ENCODE measurements at places on chromosomes 12 and 14.

GRCh38 chr12:58396239-58396638, 454.9 kb downstream of the ATP23 start:
- DNase-seq, result no peak

DNA sequence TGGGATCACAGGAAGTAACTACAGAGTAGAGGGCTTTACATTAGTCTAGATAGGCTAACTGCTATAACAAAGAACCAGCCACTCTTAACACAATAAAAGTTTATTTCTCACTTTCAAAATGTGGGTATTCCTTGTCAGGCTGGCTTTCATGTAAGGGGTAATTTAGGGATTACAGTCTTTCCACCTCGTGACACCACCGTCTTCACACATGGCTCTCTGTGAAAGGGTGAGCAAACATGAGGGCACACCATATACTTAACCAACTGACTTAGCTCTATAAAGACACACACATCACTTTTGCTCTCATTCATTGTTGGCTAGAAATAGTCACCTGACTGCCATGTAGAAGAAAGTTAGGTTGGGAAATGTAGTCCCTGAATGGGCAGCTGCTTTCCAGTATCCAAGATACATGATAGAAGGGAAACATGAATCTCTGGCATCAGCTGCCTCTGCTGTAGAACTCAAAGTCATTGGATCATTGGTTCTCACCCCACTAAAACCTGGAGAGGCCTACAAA, 66.1 kb upstream of the CRY1 start:
- DNase-seq, result no peak

- no peak for DNase-seq
These were observed 1.6 kb downstream of the ADGRD1 start for GRCh38 chr12:130955238-130955816.

DNA sequence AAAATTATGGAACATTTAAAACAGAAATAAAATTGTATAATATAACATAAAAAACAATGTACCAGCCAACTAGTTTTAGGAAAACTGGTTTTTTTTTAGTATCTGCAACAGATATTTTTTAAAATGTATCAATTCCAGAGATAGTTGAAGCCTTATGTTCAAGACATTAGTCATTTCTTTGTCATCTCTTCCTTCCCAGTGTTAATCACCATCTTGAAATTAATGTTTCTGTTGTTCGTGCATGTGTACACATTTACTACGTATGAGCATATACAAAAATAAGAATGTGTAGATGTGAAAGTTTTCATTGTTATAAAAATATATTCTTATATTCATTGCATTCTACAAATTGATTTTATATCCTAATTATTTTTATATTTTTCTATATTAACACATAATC, 1062.1 kb downstream of the SLC6A15 start:
- peak; percentile 19 for DNase-seq

DNA sequence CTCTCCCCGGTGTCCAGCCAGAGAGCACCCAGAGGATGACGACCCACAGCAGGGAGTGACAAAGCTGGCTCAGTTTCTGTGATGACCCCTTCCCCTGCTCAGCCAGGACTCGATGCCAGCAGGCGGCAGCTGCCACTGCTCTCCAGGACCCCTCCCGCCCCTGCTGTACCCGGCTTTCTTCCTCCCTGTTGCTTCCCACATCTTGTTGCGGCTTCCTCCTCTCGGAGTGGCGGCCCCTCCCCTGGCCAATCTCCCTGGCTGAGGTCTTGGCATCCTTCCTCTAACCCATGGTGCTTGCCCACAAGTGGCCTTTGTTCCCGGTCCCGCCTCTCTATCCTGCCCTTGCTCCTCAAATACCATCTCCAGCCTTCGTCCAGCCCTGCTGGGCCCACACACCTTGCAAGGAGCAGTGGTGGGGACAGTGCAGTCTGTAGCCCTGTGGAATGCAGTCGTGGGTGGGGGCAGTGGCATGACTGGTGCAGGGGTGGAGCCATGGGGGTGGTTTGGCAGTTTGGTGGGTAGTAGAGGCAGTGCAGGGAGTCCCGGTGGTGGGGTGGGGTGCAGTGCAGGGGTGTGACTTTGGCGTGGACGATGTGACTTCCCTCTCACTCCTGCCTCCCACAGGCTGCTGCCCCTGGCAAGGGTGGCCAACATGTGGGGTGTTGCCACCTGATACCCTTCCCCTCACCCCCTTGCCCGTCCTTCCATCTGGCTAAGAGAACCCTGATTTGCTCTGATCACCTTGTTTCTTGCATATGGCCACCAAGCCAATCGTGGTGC, 16.3 kb upstream of the BEGAIN start:
- no peak for DNase-seq

DNA sequence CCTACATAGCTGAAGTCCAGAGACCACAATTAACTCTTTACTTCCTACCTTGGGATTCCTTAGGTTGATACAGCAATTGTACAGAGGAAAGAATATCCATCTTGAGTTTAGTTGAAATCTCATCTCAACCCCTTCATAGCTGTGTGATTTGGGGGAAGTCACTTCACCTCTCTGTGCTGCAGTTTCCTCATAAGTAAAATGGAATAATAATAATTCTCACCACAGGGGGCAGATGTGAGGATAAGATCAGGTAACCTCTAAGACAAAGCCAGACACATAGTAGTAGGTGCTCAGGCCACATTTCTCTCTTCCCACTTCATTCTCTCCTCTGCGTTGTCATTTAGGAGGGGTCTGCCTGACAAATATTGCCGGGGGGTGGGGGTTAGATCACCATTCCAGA, 6.7 kb downstream of the FOXN4 start:
- DNase-seq, result no peak

- DNase-seq, result no peak
These were observed 353.0 kb downstream of the CCDC91 start for GRCh38 chr12:28543021-28543890.

GRCh38 chr14:79137045-79137430, 966.9 kb downstream of the NRXN3 start:
- no peak for DNase-seq

- no peak for DNase-seq
These were observed 288.0 kb downstream of the ERC1 start for GRCh38 chr12:1279050-1279449.

- DNase-seq, result peak; percentile 36
These were observed 2.4 kb upstream of the GPRC5D start for GRCh38 chr12:12954356-12954755.

GRCh38 chr12:2004113-2004929, at the start of gene DCP1B:
TSS of gene DCP1B (minus strand) at chr12:2004457. CDS start at chr12:2004431, 26 bp downstream.
- DNase-seq, result peak; percentile 96

DNA sequence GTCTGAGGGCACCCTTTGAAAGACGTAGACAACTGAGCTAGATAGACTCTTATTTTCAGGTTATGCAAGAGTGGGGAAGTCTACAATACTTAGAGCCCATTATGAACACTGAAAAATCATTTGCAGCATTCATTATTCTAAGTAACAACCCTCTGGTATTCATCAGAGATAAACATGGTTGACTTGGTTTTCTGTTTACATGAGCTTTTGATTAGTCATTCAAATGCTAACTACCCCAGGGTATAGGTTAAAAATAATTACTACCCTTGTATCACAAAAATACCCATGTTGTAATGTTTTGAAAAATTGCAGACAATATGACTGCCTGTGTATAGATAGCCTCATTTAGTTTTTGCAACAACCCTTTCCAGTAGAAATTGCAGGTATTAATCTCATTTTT, 78.5 kb downstream of the PPFIBP1 start:
- DNase-seq, result peak; percentile 57

DNA sequence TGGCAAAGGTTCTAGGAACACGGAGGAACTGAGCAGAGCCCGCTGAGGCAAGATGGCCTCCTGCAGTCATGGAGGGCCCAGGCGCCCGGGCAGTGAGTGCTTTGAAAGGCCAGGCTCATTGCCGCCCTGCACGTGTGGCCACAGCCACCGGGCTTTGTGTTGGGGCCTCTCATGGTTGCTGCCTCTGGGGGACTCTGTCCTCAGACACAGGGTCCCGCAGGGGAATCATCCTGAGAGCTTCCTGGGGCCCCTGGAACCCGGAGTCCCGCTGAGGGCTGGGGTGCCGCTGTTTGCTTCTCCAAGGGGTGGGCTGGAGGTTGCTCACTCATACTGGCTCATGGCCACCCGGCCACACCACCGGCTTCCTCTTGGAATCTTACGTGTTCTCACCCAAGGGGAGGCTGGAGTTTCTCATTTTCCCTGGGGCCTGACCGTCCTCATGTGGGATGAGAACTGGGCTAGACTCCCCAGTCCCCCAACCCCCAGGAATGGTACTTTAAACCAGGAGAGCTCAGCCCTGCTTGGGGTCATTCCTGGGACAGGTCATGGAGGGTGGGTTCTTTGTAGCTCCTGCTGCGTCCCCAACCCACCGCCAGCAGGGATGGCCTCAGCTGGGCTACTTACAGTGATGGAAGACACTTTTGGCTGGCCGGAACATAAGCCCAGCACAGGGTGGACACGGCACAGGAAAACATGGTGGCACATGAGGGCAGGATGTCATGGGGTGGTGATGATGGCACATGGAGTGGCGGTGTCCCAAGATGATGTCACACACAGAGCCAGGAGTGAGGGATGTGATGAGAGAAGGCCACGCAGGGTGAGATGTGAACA, 21.1 kb upstream of the LRTM2 start:
- no peak for DNase-seq

DNA sequence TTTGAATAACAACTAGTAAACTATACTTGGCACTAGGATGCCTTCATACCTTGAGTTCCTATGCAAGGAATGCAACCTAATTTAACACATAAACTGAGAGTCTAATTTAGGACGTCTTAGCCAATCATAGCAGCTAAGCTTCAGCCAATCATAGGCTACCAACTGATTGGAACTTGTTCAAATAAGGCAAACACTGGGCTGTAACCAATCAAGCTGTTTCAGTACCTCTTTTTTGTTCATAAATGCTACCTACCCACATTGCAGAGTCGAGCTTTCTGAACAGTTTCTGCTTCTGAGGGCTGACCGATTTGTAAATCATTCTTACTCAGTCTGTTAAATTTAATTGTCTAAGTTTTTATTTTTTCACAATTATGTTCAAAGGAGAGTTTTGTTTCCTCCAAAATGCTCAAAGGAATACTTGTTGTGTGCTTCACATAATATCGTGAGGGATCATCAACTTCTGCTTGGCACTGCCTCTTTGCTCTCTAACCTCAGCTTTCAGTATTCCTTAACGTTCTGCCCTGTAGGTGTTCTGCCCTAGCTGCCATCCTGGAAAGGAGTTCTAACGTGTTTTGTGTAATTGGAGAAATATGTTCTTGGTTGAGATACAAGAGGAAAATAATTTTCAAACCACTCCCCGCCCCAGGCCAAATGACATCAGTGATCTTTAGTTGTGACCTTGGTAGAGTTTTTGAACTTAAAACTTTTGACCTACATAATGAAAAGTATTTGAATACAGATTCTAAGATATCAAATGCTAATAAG, 380.4 kb upstream of the MIS18BP1 start:
- DNase-seq, result no peak

DNA sequence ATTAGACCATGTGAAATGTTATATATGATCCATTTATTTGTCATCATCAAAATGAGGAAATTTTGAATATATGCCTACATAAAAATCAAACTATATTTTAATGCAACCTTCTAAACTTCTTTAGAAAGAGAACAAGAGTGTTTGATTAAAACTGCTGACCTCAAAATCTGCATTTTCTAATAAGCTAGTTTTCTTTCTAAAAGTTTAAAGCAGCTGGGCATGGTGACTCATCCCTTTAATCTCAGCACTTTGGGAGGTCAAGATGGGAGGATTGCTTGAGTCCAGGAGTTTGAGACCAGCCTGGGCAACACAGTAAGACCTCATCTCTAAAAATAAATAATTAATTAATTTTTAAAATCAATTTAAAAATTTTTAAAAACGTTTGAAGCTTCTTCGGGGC, 36.2 kb downstream of the GNPTAB start:
- peak; percentile 22 for DNase-seq

- DNase-seq, result peak; percentile 49
These were observed 553.6 kb upstream of the ATP2B1 start for GRCh38 chr12:90262251-90262650.

- no peak for DNase-seq
These were observed 39.5 kb upstream of the LRIG3 start for GRCh38 chr12:58959639-58960300.

- DNase-seq, result peak; percentile 99
These were observed 129.0 kb upstream of the HMGA2 start for GRCh38 chr12:65695113-65695865.

GRCh38 chr12:67469666-67470065, 178.9 kb upstream of the DYRK2 start:
- DNase-seq, result no peak

DNA sequence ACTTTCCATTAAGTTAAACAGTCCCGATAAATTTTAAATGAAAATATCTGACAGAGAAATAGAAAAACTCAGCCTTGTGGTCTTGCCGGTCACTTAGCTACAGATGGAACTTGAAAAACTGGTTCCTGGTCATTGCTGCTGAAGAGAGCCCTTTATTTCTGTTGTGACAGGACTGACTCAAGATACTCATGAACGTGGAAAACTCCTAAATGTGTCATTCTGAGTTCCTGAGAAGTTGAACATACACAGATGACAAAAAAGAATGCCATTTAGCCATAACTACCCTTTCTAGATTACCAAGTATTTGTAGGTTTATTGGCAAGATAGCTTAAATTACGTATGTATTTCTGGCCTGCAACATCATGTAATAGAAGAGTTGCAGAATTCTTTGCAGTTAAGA, 134.2 kb downstream of the HMGA2 start:
- DNase-seq, result peak; percentile 38

Measured in EH (cell line).